ENCODE measurements at places on chromosomes 2 and 18.

- no peak for DNase-seq
Observed at GRCh38 chr2:25354116-25354515, 12.4 kb upstream of the DNMT3A start.

GRCh38 chr2:64408031-64408430, 45.9 kb upstream of the LGALSL start:
- no peak for DNase-seq

GRCh38 chr2:142175813-142176338, 45.1 kb upstream of the LRP1B start:
- no peak for DNase-seq

GRCh38 chr2:137772451-137772850, 191.8 kb upstream of the HNMT start:
- no peak for DNase-seq

- DNase-seq = no peak
Observed at GRCh38 chr2:221569425-221569845, 2.7 kb downstream of the EPHA4 start.

GRCh38 chr2:99725820-99726219, 236.0 kb upstream of the REV1 start:
- peak; percentile 8 for DNase-seq

DNA sequence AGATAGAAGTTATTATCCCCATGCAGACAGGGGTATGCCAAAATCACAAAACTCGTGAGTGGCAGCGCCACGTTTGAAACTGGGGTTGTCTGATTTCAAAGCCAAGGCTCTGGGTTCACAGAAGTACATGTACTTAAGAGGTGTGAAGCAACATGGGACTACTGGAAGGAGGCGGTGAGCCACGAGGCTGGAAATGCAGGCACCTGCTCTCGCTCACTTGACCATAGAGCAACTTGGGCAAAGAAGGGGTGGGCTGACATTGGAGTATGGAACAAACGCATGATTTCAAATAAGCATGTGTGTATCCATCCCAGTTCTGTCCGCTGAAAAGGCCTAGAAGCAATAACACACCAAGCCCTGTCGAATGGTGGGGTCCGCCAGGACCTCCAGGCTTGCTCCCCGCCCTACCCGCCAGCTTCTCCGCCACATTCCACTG, 593 bp upstream of the ACTR2 start:
- peak; percentile 35 for DNase-seq

DNA sequence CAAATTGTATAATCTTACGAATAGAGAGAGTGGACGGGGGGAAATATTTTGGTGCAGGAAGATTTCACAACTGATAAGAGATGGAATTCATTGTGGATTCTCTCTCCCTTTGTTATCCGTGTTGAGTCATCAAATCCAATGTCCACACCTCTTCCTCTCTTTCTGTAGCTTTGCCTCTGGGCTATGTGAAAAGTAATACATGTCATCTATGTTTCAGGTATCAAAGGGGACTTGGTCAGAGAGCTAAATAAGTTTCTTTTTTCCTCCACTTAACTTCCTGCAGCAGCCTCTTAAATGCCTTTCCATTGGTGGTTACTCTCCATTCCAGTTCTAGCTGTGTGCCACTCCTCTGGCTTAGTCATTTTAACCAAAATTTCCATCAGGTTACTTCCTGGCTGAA, 169.3 kb upstream of the NXPH2 start:
- DNase-seq = no peak

- DNase-seq = no peak
Observed at GRCh38 chr2:223100061-223100511, 48.1 kb downstream of the KCNE4 start.

- DNase-seq = no peak
Observed at GRCh38 chr2:14239605-14240004, 392.9 kb upstream of the LRATD1 start.

- DNase-seq = no peak
Observed at GRCh38 chr2:112187046-112187715, 49.0 kb downstream of the FBLN7 start.

DNA sequence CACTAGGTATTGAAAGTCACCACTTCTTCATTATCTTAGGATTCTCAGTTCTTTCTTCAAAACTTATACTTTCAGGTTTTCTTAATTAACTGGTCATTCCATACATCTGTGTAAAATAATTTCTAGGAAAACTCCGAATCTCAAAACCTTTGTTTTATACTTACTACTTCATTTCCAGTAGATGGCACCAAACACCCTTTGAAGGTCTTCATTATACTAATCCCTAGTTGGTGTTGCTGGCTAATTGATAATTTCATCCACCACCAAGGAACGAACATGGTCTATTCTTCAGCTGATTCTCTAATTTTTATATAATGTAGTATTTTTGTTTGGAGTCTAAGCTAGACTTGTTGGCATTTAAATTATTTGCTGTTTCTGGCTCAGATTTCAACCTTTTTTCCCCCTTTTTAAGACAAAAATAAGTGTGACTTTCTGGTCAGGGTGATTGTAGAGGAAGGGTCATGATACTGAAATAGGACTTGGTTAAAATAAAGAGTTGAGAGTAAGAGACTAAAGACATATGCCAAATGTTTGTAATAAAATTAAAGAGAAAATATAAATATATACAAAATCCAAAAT, 2.8 kb upstream of the MXD1 start:
- peak; percentile 78 for DNase-seq

DNA sequence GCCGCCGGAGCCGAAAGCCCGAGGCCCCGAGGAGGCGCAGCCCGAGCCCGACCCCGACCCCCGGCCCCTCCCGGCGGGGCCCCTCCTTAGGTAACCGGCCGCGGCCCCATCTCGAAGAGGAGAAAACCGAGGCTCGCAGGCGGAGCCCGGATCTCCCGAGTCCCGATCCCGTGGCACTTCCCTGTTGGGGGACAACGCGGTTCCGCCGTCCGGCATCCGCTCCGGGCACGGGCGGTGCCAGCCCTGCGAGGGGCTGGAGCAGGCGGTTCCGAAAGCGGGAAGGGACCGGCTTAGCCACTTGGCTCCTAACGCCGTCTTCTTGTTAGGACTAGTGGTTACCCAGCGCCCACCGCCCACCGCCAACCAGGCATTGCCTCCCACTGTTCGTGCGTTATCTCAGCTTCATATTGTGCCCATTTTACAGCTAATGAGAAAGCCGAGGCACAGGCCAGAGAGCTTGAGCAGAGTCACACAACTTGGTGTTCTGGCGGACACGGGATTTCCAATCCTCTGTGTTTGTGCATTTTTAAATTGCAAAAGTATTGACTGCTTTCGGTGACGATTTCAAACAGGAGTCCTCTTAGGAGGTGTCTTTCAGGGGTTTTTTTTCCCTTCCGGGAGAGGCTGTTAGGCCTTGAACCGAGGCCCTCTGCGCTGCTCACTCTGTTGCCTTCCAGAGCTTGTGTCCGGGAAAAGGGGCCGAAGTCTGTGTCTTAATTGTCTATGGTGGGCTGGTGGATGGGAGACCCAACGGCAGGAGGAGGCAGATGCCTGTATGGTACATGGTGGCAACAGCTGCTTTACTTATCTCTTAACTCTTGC, 562 bp downstream of the CENPA start:
- no peak for DNase-seq

DNA sequence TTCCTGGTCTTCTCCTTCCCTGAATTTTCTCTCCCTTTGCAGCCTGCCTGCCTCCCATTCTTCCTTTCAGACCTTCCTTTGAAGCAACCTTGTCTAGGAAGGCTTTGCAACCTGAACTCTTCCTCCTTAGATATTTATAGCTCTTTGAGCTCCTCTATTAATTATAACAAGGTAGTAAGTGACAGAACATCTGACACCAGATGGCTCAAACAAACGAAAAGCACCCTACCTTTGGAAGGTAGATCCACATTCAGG, 57.2 kb upstream of the SLC1A4 start:
- no peak for DNase-seq

GRCh38 chr2:14517731-14518130, 114.8 kb upstream of the LRATD1 start:
- no peak for DNase-seq

- DNase-seq = no peak
Observed at GRCh38 chr2:219441451-219442255, 7.0 kb downstream of the SPEG start.

DNA sequence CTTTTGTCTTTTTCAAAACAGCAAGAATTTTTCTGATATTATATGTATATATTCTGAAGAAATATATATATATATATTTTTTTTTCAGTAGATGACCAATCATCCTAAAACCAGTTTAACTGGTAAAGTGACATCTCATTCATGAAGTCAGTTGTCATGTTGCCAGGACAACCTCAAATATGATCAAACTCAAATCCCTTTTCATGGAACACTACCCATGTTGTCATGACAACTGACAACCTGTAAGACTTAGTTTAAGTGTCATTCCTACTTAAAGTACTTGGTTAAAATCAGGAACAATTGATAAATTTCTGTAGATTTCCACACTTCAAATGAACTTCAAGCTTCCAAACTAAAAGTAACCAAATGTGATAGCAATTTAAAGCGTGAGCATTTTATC, 101.8 kb upstream of the ERBB4 start:
- DNase-seq = no peak

DNA sequence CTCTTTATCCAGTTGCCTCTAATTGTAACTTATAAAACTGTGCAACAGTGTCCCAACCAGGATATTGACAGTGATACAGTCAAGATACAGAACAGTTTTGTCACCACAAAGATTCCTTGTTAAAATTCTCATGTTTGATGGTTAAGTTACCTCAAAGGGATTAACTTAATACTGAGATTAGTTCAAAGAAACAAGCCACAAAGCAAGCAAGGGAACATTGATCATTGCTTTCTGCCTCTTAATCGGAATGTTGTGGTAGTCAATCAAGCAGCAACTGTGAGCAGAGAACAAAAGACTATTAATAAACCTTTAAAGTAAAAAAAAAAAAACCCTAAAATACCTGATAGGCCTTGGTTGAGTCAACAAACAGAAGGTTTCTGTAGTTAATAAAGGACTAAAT, 352.3 kb downstream of the PARD3B start:
- no peak for DNase-seq

DNA sequence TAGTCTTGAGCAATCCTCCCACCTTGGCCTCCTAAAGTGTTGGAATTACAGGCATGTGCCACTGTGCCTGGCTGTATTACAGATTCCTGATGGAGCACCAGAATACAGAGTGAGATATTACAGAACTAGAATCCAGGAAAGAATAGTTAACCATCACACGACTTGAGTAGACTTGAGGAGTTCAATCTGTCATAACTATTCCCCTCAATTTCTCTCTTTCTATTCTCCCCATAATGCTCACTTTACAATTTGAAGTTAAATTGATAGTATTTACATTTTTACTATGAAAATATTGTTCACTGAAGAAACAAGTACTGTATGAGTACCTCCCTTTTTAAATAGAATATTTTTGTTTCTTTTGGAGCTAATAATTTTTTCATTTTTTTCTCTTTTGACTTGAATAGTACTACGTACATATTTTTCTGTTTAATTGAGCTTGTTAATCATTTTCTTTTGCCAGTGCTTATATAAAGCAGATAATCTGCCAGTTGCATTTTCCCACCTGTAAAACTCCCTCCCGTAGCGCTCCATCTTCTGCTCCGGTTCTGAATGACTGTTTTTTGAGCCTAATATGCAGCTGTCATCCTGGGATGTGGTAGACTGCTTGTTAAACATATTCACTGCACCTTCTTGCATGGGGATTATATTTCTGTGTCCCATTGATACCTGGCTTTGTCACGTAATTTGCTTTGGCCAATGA, 105.5 kb downstream of the MYCN start:
- DNase-seq = no peak

DNA sequence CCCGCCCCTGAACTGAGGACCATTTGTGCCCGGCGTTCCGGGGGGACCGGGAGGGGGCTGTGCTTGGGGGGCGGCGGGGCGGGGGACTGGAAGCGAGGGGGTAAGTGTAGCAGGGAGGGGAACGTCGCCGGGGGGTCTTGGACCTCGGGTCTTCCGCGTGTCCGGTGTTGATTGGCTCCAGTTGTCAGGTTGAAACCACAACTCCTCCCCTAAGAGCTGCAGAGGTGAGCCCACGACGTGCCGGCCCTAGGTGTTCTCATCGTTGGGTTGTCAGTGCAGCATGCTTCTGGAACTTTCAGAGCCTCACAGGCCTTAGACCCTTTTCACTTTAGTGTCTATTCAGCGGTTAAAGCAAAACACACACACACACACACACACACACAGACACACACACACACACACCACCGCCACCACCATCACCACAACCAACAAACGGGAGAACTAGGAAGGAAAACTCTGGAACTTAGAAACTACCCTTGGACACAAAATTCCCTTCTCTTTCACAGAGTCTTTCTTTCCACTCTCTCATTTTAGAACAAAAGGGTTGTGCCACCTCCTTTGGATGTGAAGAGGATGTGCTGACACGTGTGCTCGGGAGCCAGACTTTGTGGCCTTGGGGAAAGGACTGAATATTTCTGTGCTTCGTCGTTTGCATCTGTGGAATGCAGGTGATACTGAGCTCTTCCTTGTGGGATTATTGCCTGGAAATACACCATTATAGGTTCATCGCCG, 6.7 kb upstream of the DLX2 start:
- no peak for DNase-seq

DNA sequence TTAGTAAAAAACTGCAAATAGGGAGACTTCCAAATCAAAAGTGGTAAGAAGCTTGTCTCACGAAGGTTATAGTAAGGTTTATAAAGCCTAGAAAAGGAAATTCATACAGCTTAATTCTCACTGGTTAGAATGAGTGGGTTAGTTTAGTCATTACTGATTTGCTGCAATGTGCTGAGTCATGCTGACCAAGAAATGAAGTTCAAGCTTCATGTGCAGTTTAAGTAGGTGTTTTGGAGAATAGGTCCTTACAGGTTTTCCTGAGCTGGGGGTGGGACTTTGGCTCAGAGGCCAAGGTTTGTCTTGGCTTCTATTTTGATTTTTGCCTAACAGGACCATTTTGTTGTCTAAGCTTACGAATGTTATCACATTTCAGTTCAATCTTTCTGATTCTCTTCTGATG, 15.1 kb downstream of the CLIP4 start:
- DNase-seq = no peak

- no peak for DNase-seq
Observed at GRCh38 chr2:85250045-85250444, 77.7 kb downstream of the TGOLN2 start.

DNA sequence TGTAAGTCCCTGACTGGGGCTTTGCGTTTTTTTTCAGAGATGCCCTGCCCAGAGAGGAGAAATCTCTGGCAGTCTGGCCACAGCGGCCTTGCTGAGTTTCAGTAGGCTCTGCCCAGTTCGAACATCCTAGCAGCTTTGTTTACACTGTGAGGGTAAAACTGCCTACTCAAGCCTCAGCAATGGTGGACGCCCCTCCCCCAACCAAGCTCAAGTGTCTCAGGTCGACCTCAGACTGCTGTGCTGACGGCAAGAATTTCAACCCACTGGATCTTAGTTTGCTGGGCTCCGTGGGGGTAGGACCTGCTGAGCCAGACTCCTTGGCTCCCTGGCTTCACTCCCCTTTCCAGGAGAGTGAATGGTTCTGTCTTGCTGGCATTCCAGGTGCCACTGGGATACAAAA, 31.7 kb downstream of the L3MBTL4 start:
- DNase-seq = no peak

DNA sequence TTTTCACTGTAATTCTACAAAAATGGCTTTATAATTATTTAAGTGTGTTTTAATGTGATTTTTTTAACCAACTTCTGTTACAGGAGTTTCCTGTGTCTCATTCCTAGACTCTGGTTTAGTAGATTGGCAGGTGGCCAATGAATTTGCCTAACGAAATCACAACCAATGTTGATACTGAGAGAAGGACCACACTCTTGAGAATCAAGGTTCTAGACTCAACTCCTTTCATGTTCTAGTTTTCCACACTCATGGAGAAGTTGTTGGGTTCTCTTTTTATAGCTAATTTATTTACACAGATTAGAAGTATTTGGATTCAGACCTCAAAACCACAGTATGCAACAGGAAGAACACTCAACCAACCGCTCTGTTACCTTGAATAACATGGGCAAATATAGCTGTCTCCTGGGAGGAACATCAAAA, 22.6 kb upstream of the USP34 start:
- DNase-seq = peak; percentile 43

GRCh38 chr2:238790833-238791230, 57.1 kb upstream of the TWIST2 start:
- no peak for DNase-seq
